Activated T-cell treated with anti-CD3 and anti-CD28 coated beads for 4 hours (primary cell): ENCODE measurements at places on chromosomes 2 and 18.

DNA sequence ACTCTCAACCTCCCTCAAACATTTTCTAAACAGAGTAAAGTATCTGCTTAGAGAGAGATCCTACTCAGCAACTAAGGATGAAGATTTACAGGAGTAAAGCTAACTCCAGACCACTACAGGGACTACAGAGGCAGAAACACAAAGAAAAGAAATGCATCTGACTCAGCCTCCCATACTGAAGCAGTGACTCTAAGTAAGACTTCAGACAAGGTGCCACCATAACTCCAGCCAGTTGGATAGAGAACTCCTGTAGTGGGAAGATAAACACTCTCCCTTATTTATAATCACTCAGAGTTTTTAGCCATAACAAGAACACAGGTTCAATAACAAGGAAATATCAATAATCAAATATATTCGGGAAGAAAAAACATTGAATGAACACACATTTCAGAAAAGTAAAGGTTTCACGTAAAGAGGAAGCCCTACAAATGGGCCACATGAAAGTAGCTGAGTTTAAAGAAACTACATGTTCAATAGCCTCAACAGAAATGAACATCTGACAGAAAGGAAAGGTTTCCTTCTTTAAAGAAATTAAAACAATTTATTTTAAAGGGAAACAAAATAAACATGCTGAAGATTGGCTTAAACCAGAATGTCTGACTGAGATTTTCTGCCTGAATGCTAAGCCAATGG, 519.9 kb downstream of the KCNJ3 start:
- DNase-seq, result no peak

DNA sequence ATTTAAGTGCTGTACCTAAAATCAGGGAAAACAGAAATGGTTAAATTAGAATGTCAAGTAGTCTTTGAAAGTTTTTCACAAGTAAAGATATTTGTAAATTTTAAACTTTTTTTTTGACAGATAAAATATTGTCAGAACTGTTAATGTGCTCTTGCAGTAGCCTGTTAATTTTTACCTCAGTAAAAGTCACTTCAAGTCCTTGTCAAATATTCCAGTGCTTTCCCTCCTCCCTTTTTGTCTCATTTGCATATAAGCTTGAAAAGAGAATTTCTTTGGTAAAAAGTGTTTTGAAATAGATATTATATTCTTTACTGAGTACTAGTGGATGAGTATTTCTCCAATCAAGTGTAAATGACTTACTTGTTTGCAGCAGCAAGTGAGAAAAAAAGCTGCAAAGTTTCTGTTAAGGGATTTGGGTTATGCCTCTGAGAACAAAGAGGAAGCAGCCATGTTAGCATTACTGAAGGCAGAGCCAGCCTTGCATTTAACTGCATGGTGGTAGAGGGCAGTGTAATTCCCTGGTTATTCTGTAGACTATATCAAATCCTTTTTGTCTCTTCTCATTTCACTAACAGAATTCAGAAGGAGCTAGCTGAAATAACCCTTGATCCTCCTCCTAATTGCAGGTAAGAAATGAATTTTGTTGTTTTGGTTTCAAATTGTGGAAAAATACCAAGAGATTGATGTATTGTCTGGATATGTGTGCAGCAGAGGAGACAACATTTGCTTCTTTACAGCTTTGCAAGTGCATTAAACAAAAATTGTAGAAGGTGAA, 3.2 kb downstream of the UBE2E3 start:
- DNase-seq, result no peak

GRCh38 chr2:176068419-176068832, 15.3 kb downstream of the EVX2 start:
- no peak for DNase-seq

DNA sequence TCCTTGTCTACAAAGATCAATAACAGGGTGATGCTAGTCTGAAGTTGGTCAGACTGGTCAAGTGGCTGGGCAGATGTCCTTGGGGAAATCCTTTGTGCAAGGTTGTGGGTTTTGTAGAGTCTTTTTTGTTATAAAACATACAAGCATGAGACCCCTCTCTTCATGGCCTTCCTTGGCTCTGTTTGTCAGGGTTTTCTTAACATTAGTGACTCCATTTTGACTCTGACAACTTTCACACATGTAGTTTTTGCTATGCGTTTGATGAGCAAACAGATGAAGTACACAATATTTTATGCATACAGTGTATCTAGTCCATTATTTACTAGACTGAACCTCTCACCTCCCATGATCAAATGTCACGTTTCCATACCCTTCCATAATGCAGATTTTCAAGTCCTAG, 151.2 kb upstream of the KLF7 start:
- DNase-seq, result no peak

DNA sequence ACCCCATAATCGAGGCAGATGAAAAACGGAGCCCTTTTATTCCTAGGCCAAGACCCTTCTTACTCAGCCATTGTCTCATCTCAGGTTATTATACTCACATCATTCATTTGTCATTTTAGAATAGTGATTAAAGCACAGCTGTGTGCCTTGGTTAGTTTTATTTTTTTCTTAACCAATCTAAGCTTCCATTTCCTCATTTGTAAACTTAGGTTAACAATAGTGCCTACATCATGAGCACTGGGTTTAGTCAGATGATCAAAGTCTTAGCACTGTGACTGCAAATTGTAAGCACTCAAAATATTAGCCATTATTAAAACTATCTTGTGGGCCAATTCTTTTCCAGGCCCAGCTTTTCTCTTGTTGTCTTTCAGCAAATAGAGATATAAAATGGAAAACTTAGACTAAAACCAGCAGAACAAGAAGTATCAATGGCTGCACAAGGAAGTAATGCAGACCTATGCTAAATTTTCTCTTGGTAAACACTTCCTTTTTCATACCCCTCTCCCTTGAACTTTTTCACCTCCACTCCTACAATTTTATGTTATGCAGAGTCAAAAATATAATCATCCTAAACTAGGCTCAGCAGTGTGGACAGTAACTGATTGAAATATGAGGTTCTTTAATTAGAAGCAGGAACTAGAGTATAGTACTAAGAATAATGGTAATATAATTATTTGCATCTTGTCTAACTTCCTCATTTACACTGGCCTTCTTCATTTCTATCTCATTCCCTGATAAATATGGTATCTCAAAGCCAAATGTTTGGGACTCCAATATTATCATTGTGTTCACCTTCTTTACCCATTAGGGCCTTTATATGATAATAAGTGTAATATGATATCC, 21.5 kb upstream of the GALNT3 start:
- DNase-seq, result no peak

DNA sequence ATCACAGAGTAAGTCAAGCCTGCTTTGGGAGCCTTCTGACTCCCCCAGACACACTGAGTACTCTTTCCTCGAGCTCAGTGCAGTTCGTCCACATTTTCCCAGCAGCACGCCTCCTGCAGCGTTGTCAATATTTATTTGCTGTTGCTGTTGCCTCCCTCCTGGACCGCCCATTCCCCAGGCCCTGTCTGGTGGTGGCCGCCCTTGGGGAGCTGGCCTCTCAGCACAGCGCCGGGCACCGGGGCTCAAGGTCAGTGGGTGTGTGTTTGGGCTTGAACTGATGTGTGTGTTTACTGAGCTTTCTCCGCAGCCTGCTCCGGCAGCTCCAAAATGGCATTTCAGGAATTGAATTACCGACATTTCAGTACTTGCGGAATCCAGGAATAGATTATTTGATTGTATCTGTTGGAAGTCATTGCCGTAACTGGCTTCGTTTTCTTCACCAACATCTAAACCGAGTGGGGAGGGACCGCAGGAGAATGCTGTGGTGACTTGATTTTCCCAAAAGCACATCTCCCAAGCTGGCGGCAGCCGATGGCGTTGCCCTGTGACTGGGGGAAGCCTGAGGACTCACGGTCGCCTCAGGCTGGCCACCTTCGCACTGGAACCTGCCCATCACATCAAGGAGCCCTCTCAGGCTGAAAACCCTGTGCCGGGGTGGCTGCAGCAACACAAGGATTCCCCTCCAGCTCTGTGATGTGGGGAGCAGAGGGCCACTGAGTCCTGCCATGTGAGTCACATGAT, 66.0 kb downstream of the HPCAL1 start:
- no peak for DNase-seq
